ENCODE measurements at places on chromosomes 4 and X.

DNA sequence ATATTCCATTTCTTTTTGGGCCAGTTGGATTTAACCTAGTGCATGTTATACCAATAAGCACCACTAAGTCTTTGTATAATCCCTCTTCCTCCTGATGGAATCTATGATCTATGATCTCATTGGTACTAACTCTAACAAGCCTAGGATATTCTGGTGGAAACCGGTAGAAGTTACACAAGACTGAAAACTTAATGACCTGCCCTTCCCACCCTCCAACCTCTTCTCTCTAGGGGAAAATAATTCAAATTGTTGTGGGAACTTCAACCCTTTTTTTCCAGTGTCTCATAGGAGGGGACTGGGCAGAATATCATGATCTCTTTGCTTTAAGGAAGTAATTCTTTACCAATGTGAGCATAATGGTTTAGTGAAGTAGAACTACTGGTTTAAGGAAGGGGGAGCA, 289.5 kb upstream of the BOD1L1 start:
- DNase-seq, result no peak

GRCh38 chr4:67565284-67565683, 6.8 kb downstream of the STAP1 start:
- DNase-seq, result no peak

DNA sequence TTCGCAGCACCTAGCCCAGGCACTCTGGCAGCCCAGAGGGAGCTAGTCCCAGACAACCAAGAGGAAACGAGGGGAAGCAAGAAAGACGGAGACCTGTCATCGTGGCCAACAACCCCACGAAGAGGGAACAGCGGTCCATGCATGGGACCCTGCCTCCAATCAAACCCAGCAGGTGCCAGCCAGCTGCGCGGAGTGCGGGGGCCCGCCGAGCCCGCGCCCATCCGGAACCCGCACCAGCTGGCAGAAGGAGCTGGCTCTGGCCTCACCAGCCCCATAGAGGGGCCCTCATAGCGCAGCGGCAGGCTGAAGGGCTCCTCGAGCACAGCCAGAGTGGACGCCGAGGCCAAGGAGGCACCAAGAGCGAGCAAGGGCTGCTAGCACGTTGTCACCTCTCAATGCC, 332.4 kb upstream of the MAGEB18 start:
- DNase-seq, result no peak

DNA sequence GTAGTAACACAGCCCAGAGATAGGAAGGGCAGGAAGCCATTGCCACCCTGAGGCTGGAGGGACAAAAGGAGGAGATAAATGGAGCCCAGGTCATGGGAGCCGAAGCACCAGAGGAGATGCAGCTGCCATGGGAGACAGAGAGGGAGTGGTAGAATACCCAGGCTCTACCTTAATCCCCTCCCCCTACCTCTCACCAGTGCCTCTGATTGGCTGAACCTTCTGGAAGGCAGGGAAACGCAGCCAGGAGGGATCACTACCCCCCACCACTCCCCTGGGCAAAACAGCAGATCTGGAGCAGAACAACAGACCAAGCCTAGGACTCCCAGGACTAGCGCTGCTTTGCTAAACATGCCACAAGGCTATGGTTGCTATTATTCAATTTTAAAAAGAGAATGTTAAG, 114.2 kb downstream of the ZNF827 start:
- DNase-seq, result no peak

DNA sequence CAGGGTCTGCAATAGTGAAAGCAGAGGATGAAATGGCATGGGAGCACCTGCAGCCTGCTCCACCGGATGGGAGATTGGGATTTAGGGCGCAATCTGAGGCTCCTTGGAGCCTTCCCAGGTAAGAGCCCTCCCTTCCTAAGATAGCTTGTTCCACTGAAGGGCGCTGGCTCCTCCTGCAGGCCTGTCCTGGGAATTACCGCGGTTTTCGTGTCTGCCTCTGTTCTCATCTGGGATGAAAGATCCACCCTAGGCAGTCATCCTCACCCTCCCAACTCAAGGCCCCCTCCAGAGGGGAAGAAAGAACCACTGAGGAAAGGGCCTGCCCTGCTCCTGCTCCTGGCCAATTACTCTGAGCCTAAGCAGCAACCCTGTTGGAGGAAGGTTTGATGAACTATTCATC, 547.5 kb downstream of the SMARCA1 start:
- peak; percentile 44 for DNase-seq

GRCh38 chrX:153561337-153561736, 37.6 kb downstream of the CCNQ start:
- DNase-seq, result no peak

DNA sequence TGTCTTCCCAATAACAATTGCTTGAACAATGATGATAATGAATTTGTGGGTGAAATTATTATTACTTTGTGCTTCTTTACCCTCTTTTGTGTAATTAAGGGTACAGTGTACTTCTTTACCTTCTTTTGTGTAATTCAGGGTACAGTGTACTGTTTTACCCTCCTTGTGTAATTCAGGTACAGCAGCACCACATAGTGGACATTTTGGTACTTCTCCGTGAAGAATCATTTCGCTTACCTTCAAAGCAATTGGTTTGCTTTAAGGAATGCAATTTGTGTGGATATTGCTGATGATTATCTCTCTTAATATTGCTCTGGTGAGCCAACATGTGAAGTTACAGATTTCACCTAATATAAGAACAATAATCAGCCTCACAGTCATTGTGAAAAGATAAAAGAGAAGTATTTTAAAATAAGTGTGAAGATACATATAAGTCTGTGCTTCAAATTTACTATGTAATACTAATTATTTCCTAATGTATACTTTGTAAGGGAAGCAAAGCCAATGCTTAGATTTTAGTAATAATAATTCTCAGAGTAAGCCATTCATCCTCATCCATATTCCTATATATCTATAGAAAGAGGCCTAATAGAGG, 27.2 kb upstream of the SEC24B start:
- DNase-seq, result no peak

DNA sequence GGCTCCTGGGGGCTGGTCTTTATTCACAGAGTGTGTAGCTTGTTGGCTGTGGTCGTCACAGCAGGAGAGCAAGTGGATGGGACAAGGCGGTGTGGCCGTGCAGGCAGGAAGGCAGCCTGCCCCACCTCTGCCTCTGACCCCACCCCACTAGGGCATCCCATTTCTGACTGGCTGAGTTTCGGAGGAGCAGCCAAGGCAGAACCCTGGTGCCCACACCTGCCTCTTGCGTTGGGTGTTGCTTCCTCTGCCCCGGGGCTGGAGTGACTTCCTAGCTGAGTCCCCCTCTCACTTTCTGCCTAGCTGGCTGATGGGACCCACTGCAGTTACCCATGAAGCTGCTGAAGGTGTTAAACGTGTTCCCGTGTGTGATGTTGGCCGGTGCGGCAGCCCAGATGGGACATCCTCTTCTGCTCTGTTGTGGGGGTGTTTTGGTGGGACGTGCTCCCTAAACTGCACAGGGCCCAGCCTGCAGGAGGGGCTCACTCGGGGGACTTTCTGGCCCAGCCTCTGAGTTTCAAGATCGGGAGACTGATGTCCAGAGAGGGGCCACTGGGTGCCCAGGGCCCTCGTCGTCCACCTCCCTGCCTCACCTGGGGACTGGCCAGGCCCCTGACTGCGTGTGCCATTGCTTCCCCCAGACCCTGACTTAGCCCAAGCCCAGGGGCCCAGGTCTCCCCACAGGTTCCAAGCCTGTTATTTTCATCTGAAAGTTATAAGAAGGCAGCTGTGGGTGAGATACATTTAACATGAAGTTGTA, 101.5 kb downstream of the PSAPL1 start:
- DNase-seq, result no peak

DNA sequence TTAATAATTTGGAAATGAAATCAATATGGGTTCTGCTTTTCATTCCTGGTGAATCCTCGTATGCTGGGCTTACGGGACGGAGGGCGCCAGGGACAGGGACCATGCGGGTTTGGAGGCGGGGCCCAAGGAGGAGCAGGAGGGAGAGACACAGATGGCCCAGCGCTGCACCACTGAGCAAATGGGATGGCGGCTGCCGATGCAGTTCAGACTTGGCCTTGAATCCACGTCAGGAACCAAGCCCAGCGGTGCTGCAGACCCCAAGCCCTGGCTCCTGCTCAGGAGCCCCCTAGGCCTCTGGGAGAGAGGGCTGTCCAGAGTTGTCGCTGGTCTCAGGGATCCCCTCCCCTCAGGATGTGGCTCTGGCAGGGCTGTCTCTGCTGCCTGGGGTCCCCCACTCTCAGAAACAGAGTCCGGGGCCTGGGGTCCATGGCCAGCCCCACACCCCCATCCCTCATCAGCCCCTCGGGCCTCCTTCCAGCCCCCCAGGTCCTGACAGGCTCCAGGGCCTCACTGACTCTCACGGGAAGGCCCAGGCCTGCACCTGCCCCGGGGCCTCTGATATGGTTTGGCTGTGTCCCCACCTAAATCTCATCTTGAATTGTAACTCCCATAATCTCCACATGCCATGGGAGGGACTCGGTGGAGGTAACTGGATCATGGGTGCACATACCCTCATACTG, 75.2 kb downstream of the FAM53A start:
- no peak for DNase-seq

DNA sequence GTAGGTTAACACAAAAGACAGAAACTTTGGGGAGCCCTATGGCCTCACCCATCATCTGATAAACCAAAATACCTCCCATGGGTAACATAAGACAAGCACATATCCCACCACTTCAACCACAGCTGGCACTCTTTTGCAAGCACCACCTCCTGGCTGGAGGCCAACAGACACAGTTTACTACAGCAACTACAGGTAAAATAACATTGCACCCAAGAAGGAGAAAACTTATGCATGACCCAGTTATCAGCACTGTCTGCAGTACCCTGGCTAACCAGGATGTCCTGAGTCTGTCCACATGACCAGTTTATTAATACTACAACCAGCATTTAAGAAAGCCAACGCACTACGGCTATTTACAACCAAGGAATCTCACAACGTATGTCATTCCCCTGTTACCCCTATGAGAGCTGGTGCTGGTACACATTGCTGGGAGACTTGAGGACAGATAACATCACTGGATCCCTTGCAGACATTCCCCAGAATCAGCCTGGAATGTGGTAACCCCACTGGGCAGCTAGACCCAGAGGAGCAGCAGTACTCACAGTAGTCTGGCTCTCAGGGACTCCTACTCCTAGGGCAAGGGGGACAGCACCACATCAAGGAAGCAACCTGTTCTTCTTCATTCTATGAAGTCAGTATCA, 32.0 kb downstream of the ELF2 start:
- no peak for DNase-seq

- no peak for DNase-seq
Observed at GRCh38 chr4:95429416-95429815, 119.4 kb downstream of the UNC5C start.

GRCh38 chrX:105263801-105264200, 43.3 kb upstream of the TEX13A start:
- no peak for DNase-seq

DNA sequence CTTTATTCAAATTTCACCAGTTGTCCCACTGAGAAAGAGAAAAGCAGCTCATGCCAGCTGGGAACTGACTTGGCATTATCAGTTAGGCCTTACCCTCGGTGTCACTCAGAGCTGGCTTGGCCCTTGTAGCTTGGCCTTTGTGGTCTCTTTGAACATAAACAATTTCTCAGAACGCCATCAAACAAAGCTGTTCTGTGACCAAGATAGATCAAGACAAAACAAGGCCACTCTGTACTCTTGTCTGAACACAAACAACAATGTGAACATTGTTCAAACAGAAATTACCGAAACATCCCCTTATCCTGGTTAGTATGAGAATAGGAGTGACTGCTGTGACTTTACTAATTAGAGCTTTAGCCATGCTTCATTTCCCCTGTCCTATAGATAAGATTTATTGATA, 57.2 kb downstream of the DIPK2B start:
- DNase-seq, result no peak

DNA sequence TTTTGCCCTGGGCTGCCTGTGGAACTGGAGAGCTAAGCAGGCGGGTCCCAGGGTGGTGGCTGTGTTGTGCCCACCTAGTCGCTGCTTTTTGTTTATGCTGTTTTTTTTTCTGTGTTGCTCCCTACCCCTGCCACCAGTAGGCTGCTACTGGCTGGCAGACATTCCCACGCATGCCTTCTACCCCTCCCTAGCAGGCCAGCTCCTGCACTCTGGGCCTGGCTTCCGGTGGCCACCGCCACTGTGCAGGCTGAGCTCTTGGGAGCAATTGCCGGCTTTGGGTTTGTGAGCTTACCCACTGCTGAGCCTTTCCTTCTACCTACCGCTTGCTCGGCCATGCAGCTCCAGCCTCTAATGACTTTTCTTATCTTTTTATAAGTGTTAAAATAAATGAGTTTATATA, 57.6 kb downstream of the RBM46 start:
- DNase-seq, result no peak

GRCh38 chr4:104964410-104965175, 182.1 kb upstream of the TET2 start:
- DNase-seq, result no peak

DNA sequence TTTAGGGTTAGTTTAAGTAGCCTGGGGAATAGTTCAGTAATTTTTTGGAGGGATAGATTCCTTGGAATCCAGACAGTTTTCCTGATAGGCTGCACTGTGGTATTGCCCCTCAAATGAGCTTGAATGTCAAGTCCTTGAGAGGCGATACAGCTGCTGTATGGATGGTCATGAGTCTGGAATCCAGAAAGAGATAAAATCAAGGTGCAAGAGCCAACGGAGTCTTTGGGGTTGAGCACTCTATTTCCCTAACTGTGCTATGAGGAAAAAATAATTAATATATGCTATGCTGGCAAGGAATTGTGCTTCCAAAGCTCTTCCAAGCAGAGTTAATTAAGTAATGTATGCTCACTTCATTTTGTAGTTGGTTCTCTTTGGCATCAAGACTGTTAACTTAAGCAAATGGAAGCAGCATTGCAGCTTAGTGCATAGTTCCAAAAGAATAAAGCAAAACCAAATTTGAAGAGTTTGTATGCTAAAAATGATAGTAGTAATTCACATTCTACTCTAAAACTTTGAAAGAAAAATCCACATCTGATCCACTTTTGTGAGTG, 48.8 kb downstream of the LIMCH1 start:
- DNase-seq, result no peak

- DNase-seq, result no peak
Observed at GRCh38 chr4:169340834-169341233, 70.1 kb upstream of the SH3RF1 start.

DNA sequence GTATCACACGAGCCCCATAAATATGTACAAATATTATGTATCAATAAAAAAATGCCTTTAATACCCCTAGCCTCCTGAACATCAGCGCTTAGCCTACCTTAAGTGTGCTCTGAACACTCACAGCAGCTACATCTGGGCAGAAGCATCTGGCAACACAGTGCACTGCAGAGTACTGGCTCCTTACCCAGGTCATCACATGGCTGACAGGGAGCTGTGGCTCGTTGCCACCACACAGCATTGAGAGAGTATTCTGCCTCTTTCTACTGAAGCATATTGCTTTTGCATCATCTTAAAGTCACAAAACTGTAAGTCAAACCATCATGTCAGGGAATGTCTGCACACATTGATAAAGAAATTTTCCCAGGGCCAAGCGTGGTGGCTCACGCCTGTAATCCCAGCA, 55.2 kb downstream of the TRIML1 start:
- DNase-seq, result no peak

GRCh38 chrX:19565605-19566004, 50.3 kb upstream of the MAP3K15 start:
- no peak for DNase-seq

- no peak for DNase-seq
Observed at GRCh38 chr4:8105306-8106100, 53.1 kb downstream of the ABLIM2 start.

Data from HuH-7 (cell line).